ENCODE measurements at places on chromosomes 1 and 21. TPM values are rescaled to one million over a fixed set of nuclear protein-coding genes. Genes with fewer than 3 reads are reported as not detected.
A peak's percentile ranks its signal among the peaks of the same experiment; 100 is the strongest.

GRCh38 chr1:22854688-22855565 is 117.7 kb downstream of the LACTBL1 start:
- DNase-seq = no peak

Gene SLC1A7
- 0.32 TPM for total RNA-seq

GRCh38 chr1:119647734-119648619 is at the start of gene ZNF697:
Gene ZNF697 (minus strand): TSS chr1:119648266. CDS start chr1:119626100, 22,166 bp downstream.
- DNase-seq = peak; percentile 99

- peak; percentile 58 for DNase-seq
Observed at GRCh38 chr1:164912290-164912689, 353.3 kb downstream of the PBX1 start.

GRCh38 chr1:221765527-221765926 is 23.6 kb upstream of the DUSP10 start:
- no peak for DNase-seq

- DNase-seq = no peak
Observed at GRCh38 chr1:157353546-157353945, 198.8 kb downstream of the FCRL5 start.

DNA sequence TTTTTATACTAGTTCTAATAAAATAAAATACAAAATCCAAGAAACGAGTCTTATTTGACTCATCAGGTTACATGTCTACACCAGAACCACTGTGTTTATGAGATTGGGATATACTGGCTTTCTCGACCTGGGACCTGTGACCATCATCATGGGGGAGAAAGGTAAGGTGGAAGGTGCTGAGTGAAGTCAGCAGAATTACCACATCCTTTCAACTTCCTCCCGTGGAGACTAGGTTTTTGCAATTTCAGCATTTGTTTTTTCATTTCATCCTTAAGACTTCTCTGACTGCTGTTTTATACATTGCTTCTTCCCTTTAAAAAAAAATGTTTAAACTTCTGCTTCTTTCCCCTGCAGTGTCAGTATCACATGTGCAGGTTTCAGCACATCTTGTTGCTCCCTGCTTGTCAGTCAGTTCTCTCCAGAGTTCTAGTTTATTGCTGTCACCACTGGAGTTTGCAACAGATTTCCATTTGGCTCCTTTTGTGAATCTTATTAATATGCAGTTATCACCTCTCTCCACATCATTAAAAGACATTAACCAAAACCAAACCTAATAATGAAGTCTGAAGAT is 60.4 kb upstream of the HAO2 start:
- DNase-seq = no peak

- peak; percentile 81 for DNase-seq
Observed at GRCh38 chr1:156813750-156814570, 2.7 kb downstream of the SH2D2A start.

Gene DSCAM
- total RNA-seq = not detected

Gene LCE1A
- total RNA-seq = not detected

Gene HAO2
- not detected for total RNA-seq

DNA sequence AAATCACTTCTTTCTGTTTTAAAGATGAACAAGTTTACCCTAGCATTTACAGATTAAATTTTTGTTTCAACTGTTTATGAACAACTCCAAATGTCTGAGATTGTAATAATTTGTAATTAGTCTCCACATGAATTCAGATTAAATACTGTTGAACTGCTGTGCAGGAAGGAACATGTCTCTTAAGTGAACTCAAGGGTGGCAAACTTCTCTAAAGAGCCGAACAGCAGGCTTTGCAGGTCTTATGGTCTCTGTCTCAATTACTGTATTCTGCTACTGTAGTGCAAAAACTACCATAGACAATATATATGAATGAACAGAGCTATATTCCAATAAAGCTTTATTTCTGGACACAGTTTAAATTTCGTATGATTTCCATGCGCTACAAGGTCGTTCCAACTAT is 6.6 kb downstream of the RSBN1 start:
- no peak for DNase-seq

Gene HNRNPU
- 183 TPM for total RNA-seq

GRCh38 chr1:241299347-241299746 is 57.7 kb downstream of the RGS7 start:
- DNase-seq = no peak

Gene HSPB7
- 3,996 TPM for total RNA-seq

DNA sequence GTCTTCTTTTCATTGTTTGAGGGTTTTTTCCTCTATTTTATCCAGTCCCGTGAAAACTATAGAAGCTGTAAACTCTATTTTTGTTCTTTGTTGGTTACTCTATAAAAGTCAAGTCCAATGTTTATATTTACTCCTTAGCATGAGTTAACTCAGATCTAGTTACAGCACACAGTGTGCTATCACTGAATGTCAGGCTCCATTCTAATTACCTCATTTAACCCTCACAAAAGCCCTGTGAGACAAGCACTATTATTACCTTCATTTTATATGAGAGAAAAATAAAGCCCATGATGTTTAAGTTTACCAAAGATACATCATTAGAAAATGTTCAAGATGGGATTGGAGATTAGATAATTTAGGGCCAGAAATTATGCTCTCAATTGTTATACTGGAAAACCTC is 251.4 kb upstream of the SNX7 start:
- DNase-seq = no peak

GRCh38 chr1:203478231-203478630 is 2.6 kb downstream of the PRELP start:
- no peak for DNase-seq

Gene AGMAT
- total RNA-seq = not detected

- no peak for DNase-seq
Observed at GRCh38 chr1:12080156-12080555, 17.1 kb downstream of the TNFRSF8 start.

- no peak for DNase-seq
Observed at GRCh38 chr1:224763126-224763775, 147.1 kb downstream of the CNIH3 start.

DNA sequence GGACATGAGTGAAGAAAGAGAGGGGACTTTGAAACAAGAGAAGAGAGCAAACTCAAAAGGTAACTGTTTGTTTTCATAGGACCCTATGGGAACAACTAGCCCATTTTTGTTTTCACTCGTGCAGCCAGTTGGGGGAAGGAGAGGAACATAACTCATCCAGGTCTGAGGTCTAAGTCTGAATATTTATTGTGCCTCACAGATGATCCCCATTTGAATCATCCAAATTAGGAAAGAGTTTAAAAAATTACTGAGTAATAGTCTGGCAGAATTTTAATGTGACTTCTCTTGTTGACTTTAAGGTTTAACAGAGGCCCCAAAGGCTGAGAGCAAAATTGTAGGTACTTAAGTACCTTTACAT is 10.4 kb upstream of the TSPAN2 start:
- no peak for DNase-seq

DNA sequence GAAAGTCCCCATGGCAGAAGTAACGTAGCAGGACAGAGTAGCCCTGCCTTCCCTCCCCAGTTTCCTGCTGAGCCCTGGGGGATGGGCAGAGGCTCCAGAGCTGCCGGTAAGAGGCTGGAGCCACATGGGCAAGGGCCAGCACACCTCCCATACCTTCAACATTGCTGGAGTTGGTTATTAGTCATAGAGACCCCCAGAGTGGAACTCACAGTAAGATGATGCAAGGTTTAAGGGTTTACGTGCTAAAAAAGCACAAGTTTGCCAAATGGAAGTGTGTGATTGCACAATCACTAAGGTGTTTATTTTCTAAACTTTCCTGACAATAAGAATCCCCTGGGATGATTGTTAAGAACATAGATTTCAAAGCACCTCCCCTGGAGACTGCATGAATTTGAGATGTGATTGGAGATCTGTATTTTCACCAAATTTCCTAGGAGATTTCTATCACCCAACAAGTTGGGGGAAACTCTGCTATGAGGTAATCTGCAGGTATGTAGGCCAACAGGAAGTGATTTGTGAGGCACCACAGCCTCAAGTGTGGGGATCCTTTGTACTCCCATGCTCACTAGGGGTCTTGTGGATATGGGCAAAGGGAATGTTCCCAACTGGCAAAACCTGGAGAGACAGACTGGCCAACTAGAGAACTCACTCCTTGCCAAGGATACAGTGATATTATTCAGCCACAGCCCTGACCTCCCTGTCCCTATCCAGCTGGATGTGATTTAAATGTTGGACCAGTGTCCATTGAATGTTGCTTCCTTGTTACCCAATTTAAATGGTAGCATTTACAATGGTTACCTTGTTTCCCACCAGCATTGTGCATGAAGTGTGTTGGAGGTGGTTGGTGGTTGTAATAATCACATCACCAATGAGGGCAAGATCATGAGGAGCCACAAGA is 37.1 kb upstream of the CSF1 start:
- no peak for DNase-seq

- no peak for DNase-seq
Observed at GRCh38 chr1:208270651-208271141, 26.5 kb upstream of the PLXNA2 start.

Gene PODN
- total RNA-seq = 19.4 TPM

GRCh38 chr1:33137800-33138199 is 44.0 kb downstream of the TRIM62 start:
- DNase-seq = peak; percentile 72

DNA sequence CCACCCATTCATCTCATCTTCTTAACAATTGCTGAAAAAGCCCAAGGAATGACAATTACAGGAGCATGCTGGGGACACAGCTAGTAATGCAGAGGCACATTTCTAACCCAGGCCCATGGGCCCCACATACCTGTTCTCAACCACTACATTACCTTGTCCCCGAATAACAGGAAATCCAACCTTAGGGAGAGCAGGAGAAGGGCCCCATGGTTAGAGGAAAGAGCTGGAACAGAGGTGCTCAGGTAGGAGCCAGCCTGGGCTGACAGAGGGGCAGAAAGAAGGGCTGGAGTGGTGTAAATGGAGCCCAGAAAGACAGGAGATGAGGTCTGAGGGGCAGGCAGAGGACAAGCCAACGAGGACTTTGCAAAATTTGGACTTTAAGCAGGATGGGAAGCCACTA is 11.4 kb upstream of the S100A8 start:
- no peak for DNase-seq

- no peak for DNase-seq
Observed at GRCh38 chr21:28916150-28916893, 76.4 kb downstream of the LTN1 start.

- DNase-seq = no peak
Observed at GRCh38 chr21:15159382-15160020, 94.7 kb upstream of the NRIP1 start.
